Stimulated activated CD4-positive, alpha-beta T cell treated with anti-CD3 and anti-CD28 coated beads, Interleukin-12 subunit alpha, Interleukin-12 subunit beta, amount 100 ng/mL, for 48 hours (primary cell): ENCODE measurements at places on chromosomes 7 and 10.

DNA sequence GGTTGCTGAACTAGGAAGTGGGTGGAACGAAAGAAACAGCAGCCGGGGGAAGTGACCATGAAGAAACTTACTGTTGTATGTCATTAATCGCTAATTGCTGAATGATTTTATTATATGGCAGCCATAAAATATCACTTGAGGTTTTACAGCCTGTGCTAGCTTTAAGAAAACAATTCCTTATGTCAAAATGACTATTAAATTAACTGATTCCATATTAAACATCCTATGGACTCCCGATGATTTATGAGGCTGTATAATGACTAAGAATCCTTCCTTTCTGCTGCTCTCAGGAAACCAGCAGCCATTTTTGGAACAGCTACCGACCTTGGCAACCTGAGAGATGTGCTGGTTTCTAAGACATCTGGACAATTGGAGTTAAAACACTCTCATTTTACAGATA lies 421.9 kb downstream of the SORCS3 start:
- no peak for DNase-seq

GRCh38 chr7:39285256-39285655 lies 280.9 kb upstream of the YAE1 start:
- no peak for DNase-seq

- DNase-seq: no peak
Measured at GRCh38 chr10:114706458-114707055, 48.5 kb upstream of the ABLIM1 start.

DNA sequence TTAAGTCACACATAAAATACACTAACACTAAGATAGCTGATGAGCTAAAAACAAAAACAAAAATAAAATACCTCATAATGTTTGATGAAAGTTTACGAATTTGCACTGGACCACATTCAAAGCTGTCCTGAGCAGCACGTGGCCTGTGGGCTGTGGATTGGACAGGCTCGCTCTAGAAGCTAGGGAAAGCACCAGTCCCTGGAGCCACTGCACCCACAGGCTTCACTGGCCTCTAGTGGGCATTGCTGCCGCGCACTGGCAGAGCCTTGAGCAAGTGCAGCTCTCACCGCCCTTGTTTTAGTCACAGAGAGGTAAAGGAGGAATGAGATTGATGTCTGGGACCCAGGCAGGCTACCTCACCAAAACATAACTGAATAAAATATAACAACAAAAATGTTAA lies 67.6 kb downstream of the PAX2 start:
- no peak for DNase-seq

DNA sequence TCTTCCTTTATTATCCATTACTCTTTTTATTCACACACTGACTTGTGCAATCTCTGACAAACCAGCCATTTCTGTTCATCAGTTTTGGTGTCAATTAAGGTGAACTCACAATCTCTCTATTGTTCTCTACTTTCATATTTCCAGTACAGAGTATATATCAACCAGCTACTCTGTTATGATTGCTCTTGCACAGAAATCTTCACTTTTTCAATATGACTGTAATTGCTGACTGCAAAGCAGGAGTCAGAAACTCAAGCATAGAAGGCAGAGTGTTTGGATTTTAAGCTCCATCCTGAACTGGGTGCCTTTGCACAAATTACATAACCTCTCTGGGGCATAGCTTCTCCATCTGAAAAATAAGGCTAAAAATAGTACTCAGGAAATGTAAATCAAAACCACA lies 1042.0 kb downstream of the GRM8 start:
- no peak for DNase-seq

GRCh38 chr10:85888004-85888403 lies 478.6 kb downstream of the GRID1 start:
- DNase-seq: no peak

GRCh38 chr10:45220931-45221330 lies 94.5 kb downstream of the OR13A1 start:
- no peak for DNase-seq

- no peak for DNase-seq
Measured at GRCh38 chr10:71571460-71572175, 148.0 kb downstream of the C10orf105 start.

DNA sequence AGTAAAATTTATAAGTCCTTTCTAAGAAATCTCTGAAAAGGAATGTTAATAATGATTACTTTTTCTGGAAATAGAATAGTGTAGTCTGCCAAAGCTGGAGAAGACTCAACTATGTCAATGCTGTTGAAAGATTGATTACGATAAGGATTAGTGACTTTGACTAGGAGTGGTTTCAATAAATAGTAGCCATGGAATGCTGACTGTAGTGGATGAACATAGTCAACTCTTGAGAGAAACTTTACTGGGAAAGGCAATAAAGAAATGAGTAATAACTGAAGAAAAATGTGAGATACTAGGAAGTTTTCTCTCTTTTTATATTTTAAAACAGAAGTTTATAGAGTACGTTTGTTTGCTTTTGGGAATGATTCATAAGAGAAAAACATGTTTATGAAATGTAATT lies 105.0 kb upstream of the CDK13 start:
- no peak for DNase-seq

DNA sequence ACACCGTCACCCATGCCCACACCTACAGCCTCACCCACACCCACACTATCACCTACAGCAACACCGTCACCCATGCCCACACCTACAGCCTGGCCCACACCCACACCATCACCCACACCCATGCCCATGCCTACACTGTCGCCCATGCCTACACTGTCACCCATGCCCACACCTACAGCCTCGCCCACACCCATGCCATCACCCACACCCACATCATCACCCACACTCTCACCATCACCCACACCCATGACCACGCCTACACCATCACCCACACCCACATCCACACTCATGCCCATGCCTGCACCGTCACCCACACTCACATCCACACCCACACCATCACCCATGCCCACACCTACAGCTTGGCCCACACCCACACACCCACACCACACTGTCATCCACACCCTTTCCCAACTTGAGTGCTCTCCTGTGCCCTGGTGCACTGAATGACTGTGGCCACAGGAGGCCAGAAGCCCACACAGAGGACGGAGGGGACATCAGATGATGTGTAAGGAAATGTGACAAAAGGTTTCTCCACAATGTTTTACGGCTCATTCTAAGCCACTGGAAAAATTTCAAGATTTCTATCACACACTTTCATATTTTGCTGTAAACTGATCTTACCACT lies 153.3 kb downstream of the WDR37 start:
- DNase-seq: no peak

- DNase-seq: no peak
Measured at GRCh38 chr7:96080027-96080426, 241.9 kb downstream of the SLC25A13 start.

GRCh38 chr7:25864511-25864910 lies 287.5 kb upstream of the NFE2L3 start:
- no peak for DNase-seq

DNA sequence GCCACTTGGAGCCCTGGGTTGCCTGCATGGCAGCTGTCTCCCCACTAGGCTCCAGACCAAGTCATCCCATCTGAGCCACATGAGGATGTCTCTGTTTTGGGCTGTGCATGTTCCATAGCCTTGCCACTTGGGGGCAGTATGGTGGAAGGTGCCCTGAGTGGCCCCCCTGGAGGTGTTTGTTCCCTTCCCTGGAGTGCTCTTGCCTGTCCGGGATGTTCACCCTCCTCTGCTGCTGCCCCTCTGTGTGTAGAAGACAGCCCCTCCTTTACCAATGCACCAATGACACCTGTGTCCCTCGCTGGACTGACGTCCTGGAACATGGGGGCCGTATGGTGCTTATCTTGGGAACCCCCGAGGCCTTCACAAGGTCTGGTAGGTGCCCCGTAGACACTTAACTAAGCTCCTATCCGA lies 100.2 kb downstream of the ACTR3B start:
- DNase-seq: no peak

GRCh38 chr10:132962623-132963429 lies 20.5 kb upstream of the CFAP46 start:
- DNase-seq: no peak

GRCh38 chr7:57685418-57685817 lies 235.4 kb downstream of the ZNF716 start:
- DNase-seq: no peak

GRCh38 chr10:123606006-123606405 lies 60.1 kb upstream of the GPR26 start:
- no peak for DNase-seq

- no peak for DNase-seq
Measured at GRCh38 chr7:127755521-127755920, 103.5 kb downstream of the SND1 start.

GRCh38 chr10:114516356-114516755 lies 112.1 kb upstream of the AFAP1L2 start:
- DNase-seq: no peak

DNA sequence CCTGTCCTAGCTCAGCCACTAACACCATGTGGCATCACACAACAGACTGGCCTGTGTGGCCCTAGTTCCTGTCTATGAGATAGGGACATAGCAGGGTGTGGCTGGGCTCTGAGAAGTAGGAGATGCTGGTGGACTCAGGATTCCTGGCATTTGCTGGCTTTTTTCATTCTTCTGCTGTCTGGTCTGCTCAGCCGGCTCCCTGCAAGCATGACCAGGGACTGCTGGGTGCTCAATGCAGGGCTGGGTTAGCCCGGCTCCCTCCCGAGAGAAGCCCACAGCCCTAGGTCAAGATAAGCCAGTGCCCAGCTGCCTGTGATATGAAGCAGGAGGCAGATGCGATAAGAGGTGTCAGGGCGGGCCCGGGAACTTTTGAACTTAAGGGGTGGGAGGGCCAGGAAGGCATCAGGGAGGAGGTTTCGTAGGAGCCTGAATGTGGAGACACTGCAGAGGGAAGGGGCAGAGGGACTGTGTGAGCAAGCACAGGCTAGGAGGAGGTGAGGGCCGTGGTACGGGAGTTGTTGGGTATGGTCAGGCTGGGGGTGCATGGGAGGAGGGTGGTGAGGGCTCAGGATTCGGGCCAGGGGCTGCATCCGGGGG lies 3.5 kb downstream of the AQP1 start:
- no peak for DNase-seq

DNA sequence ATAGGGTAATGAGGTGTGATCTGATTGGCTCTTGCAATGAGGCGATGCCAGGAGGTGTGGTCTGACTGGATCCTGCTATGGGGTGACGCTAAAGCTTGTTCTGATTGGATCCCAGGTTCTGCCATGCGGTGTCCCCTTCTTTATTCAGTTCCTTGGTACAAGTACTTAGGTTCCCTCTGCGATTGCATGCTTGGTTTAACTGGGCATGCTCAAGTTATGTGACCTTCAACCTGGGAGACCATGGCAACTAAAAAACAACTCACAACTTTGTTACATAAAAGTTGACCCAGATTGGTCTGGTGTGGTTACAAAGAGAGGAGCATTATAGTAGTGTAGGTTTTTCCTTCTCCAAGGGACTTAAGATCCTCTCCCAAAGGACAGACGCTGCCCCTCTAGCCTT lies 49.5 kb upstream of the DNAJC1 start:
- no peak for DNase-seq

GRCh38 chr10:103855424-103855823 lies at the start of gene SH3PXD2A:
Gene SH3PXD2A, minus strand, starts transcription at chr10:103855576. Its CDS starts 310 bp downstream, at chr10:103855266.
- DNase-seq: no peak

GRCh38 chr7:130909161-130909836 lies 175.3 kb upstream of the KLF14 start:
- no peak for DNase-seq

- no peak for DNase-seq
Measured at GRCh38 chr10:19930936-19931893, 115.0 kb downstream of the PLXDC2 start.

GRCh38 chr7:44994877-44995554 lies 5.0 kb upstream of the CCM2 start:
- DNase-seq: no peak

- no peak for DNase-seq
Measured at GRCh38 chr7:26526265-26526587, 234.6 kb downstream of the SNX10 start.

- DNase-seq: no peak
Measured at GRCh38 chr7:16755397-16755796, 1.8 kb downstream of the TSPAN13 start.

DNA sequence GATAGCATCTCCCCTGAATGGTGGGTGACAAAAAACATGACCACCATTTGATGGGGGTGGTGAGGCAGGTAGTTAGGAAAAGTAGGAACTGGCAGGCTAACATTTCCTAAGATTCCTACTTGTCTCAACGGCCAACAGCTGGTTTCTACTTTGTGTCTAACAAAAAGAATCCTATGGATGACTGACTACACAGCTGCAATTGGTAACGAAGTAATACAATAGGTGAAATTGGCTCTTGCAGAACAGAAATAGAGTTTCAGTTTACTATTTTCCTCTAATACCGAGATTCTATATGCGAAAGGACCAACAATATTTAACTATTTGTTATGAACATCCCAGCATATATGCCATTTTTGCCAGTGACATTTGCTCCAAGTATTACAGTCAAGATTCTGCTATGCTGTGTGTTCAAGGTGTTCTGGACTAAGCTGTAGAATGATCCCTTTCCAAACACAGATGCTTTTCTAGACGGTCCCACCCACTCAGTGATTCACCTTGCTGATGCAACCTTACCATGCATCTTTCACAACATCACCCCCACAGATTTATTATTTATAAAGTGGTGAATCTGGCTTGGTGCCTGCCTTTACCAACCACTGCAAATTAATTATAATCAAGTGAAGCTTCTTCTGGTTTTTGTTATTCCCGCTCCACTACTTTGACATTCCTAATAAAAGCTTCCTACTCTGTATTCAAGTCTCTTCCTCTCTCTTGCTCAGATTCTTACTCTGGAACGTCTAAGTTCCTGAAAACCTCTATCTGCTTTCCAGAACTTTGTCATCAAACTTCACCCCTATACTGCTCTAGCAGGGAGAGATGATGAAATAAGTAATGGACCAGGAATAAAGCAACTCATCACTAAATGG lies 16.8 kb downstream of the BBIP1 start:
- DNase-seq: no peak

DNA sequence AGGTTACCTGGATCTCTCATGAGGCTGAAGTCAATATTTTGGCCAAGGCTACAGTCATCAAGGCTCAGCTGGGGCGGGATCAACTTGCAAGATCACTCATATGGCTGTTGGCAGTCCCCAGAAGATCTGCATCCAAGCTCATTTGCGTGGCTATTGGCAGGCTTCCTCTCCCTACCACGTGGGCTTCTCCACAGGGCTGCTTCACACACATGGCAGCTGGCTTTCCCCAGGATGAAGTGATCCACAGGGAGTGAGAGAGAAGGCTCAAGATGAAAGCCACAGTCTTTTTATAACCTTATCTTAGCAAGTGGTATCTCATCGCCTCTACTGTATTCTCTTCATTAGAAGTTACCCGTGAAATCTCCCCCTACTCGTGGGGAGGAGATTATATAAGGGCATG lies 167.4 kb downstream of the TMEM26 start:
- DNase-seq: no peak

DNA sequence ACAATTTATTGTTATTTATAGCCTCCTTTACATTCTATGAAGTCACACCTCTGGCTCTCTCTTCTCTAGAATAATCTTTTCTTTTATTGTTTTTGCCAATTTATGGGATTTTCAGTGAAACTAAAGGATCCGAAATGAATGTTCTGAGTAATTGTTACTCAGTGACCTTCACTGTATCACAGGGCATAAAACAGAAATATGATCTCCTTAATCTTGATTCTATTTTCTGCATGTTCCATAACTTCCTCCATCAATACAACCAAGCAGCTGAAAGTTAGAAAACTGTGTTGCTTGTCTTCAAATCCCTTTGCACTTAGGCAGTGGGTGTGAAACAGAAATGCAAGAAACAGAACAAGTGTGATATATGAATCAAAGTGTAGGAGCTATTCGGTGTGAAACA lies 57.4 kb upstream of the FERD3L start:
- DNase-seq: no peak
